ENCODE measurements at places on chromosomes 1 and 21.

DNA sequence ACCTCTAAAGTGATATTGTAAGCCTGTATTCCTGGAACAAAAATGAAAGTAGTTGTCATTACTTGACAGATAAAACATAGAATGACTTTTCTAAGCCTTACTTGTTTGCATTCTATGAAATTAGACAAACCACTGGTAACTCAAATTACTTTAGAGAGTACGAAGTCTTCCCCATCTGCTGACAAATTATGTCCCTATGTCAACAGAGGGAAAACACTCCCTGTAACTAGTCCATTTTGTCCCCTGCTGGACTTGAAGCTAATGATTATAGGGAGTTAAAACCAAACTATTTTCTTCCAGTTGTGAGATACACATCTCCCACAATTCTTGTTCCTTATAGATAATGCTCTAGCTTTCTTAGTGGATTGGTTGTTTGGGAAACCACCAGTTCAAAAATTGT lies 39.6 kb downstream of the GREM2 start:
- no peak for DNase-seq

DNA sequence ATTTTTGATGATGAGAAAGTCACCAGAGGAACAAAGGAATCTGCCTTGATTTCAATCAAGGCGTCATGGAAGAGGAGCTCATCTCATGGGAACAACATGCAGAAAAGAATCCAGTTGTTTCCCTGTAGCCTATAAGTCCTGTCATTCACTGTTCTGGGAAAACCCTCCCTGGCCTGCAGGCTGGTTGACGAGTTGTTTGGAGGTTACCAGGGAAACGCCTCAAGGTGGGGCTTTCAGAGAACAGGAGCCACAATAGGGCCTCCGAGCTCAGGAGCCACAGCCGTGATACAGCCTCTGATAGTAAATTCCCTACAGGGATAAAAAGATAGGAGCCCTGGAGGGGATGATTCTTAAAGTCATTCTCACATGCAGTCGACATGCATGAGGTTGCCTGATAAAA lies 135.2 kb downstream of the PSMG1 start:
- no peak for DNase-seq

- DNase-seq, result no peak
These were observed 5.1 kb downstream of the ZNF683 start for GRCh38 chr1:26367441-26367840.

- no peak for DNase-seq
These were observed 198.4 kb upstream of the ADGRL4 start for GRCh38 chr1:79204779-79205479.

- DNase-seq, result no peak
These were observed 109.9 kb downstream of the KIAA0319L start for GRCh38 chr1:35447278-35447677.

DNA sequence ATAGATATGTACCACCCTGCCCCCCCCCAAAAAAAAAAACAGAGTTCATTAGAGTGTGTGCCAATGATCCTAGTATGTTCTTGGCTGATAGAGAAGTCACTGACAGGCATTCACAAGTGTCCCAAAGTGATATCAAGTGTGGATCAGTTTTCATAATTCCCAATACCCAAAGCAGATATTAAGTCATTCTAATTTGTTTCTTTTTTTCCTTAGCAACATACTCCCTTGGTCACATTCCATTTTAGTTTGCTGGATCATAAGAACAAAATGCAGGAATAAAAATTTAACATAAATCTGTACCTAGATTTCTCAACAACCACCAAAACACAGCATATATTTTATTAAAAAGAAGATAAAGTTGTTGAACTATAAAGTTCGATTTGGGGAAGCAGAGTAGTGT lies 129.8 kb upstream of the PALMD start:
- DNase-seq, result no peak

GRCh38 chr1:150955280-150955679 lies 19.4 kb downstream of the CERS2 start:
- no peak for DNase-seq

- DNase-seq, result peak; percentile 45
These were observed 112.1 kb downstream of the PCNX2 start for GRCh38 chr1:233183226-233184020.

DNA sequence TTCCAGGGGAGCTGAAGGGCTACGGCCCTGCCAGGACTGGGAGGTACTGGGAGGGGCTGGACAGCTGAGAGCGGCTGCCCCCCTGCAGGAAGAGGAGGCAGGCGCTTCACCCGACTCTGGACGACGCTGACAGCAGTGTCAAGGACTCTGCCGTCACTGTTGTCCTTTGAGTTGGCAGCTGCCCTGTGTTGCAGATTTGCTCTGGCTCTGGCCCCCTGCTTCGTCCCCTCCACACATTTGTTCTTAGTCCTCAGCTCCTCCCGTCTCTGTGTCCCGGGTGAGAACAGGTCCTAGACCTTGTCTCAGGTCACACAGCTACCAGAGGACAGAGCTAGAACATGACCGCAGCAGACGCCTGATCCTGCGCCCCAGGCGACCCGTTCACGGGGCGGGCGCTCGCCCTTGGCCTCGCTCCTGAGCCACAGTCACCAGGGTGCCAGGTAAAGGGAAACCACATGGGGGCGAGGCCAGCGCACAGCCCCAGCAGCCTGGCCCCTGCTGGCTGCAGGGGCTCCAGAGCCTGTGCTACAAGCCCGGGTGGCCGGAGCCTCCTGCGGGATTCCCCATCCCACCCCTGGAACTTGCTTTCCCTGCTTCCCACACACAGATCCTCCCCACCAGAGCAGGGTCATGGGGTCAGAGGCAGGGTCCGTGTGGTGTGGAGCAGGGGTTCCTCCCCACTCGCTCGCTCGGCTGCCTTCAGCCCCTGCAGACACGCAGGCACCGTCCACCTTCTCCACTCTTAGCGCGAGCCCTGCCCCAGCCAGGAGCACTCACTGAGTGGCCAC lies 10.7 kb upstream of the NPHP4 start:
- no peak for DNase-seq

DNA sequence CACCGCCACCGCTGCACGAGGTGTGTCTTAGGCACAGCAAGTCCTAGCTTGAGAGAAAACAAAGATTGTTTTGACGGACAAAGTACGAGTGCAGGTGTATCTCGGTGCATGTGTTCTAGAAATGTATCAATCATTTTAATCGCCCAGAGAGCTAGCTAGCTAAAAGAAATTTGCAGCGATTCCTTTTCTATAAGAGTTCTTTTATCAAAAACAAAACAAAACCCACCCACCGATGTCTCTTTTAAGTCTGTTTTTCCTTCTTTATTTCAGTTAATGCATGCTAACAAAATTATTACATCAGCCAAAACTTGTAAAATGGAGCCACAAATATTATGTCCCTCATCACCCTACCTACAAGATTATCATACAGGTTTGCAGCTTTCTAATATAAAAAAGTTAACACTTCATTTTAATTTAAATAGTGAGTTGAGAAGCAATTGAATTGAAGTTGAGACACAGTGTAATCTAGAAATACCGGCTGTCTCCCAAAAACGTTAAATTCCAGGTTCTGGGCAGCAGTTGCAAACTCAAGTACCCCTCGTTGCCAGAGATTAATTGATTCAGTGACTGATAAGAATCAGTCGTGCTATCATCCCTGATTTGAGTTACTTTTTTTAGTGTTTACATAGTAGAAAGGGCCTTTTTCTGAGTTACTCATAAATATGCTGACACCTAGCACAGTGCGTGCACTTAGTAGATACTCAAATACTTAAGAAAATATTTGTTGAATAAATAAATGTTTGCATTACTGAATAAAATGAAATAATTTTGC lies 1.5 kb upstream of the SYDE2 start:
- DNase-seq, result no peak

DNA sequence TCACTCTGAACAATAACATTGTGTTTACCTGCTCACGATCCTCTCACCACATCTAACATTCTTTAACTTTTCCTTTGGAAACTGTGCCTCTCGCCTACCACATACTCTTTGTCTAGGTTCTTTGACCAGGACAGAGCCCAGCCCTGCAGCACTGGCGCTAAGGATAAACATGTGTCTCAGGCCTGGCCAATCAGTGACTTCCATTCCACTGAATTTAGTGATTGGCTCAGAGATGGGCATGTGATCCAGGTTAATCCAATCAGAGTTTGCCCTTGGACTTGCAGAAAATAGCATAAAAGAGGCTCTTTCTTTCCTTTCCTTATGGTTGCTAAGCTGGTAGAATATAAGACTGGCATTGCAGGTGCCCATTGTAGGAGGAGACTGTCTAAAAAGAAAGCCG lies 605.7 kb downstream of the MATN1 start:
- DNase-seq, result no peak

GRCh38 chr1:210259561-210259960 lies 27.0 kb downstream of the SERTAD4 start:
- DNase-seq, result no peak

- no peak for DNase-seq
These were observed 633 bp upstream of the ETNK2 start for GRCh38 chr1:204152310-204153044.

- DNase-seq, result peak; percentile 28
These were observed at the start of gene ADAMTSL4 for GRCh38 chr1:150548632-150549495. Gene ADAMTSL4, plus strand, starts transcription at chr1:150549408. Its CDS starts 2,881 bp downstream, at chr1:150552289.

DNA sequence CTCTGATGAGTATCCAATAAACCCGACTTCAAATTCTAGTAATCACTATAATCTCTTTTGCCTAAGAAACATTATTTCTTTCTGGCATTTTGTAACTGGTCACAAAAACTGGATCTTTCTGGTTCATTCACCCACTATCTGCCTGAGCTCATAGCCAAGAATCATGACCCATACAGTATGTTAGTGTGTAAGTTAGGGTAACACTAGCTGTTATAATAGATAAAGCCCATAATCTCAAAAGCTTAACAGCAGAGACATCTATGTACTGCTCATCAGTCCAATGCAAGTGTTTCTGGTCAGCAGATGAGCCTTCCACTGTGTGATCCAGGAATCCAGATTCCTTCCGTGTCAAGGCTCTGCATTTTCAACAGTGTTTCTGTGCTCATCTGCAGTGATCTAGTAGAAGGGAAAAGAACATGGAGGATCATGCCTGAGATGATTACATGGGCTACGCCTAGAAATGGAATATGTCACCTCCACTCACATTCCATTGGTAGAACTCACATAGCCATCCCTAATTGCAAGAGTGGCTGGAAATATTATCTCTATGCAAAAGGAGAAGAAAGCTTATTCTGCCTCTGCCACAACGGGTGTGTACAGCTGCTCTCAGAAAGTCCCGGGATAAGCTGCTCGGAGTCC lies 27.7 kb downstream of the RRAGC start:
- DNase-seq, result no peak

DNA sequence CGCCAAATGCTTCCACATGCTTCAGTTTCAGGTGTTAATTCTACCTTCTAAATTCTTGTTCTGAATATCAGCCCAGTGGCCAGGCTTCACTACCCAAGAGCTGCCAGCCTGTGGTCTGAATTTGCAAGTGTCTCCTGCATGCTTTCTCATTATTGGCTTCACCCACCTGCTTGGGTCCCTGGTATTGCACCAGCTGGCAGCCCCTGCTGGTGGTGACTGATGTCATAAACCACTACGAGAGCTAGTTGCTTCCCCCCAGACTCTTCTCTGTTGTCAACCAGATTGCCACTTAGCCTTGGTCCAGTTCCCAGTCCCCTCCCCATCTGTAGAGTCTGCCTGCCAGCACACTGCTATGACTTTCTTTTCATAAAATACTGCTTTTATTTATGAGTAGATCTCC lies 197.7 kb upstream of the DUSP10 start:
- DNase-seq, result no peak

GRCh38 chr1:157958263-157958662 lies 35.2 kb upstream of the KIRREL1 start:
- DNase-seq, result no peak

DNA sequence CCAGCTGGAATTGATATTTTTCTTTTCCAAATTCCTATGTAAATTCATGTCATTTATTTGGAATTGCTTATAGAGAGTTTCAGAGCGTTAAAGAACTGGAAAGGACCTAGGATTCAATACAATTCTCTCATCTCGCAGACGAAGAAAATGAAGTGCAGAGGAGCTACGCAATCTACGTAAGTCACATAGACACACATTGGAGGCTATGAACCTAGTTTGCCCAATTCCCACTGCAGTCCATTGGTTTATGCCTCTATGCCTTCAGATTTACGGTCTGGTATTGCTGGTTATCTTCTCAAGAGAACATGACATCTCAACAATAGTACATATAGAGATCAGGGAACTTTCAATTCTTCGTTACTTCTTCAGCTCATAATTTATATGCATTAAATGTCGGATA lies 971 bp upstream of the RNF2 start:
- no peak for DNase-seq

GRCh38 chr1:232635778-232636356 lies 5.9 kb upstream of the SIPA1L2 start:
- DNase-seq, result peak; percentile 70

GRCh38 chr1:165855010-165855838 lies 27.8 kb downstream of the UCK2 start:
- DNase-seq, result no peak

GRCh38 chr1:107523061-107523460 lies 382.2 kb downstream of the NTNG1 start:
- DNase-seq, result no peak

DNA sequence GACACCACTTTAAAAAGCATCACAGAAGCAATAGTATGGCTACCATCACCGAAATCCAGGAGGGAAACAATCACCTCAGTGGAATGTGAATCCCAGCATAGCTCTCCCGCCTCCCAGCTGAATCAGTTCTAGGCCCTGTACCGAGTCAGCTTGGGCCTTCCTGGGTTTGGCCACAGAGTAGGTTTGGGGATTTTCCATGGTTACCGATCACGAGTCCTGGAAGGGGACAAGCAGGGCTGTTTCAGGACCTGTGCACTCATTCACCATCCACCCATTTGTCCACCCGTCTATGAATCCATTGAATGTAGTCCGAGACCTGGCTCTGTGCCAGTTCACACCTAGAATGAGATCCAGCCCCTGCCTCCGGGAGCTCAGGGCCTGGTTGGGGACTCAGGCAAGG lies 94.2 kb downstream of the ARHGEF10L start:
- DNase-seq, result no peak

DNA sequence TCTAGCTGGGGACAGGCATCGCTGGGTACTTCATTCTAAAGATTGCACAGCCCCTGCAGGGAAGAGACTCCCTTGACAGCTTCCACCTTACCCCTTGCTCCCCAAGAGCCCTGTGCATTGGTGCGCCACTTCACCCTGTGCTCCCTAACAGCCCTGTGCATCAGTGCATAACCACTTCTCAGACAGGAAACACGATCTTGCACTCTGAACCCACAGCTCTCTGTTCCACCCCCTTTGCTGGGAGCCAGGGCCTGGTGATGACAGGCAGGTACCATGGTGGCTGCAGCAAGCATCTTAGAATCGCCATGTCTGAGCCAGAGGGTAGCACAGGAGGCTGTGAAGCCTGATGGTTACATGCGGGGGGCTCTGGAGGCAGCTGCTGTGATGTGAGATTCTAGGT lies 5.0 kb downstream of the ALPL start:
- DNase-seq, result no peak

- DNase-seq, result no peak
These were observed 3.2 kb upstream of the PTPN7 start for GRCh38 chr1:202163281-202164270.

- no peak for DNase-seq
These were observed 1.5 kb upstream of the ST6GALNAC5 start for GRCh38 chr1:76865696-76866286.

GRCh38 chr1:9061252-9061960 lies 8.0 kb downstream of the SLC2A5 start:
- no peak for DNase-seq
